ENCODE measurements at places on chromosomes 7 and 10. TPM values are rescaled to one million over a fixed set of nuclear protein-coding genes. Genes with fewer than 3 reads are reported as not detected.

DNA sequence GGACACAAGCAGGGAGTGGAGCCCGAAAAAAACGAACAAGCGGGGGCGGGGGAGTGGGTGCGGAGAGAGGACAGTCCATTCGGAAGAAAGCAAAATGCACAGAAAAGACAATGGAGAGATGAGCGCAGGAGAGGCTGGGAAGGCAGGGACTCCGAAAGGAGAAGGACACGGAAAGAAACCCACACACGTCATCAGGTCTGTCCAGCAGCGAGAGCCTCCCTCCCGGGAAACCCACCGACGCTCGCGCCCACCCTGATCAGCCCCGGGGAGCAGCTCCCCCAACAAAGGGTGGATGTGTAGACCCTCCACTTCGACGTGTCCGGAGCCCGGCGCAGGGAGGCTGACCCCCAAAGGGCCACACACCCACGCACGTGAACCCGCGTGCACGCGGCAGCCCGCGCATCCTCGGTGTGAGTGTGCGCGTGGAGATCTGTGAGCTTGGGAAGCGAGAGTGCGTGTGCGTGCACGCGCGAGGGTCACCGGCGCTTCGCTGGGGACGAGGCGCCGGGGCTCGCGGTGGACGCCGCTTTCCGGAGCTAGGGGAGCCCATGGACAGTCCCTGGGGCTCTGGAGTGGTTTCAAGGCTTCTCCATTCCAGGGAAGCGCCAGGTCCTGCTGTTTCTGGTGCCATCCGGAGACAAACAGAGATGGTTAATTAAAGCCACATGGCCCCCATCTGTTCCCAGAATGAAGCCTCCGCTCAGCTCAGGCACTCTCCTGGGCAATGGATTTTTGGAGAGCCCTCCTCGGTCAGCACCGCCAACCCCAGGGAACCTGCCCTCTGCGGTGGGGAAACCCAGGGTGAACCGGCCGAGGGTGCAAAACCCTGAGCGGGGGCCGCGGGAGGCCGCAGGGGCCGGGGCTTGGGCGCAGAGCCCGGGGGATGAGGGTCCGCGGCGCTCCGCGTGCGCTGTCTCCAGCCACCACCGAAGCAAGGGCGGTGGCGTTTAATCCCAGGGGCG lies 916 bp downstream of the LAMB1 start:
- DNase-seq: no peak

GRCh38 chr7:92633211-92633906 lies 43.2 kb upstream of the FAM133B start:
- DNase-seq: no peak

GRCh38 chr7:115054478-115055065 lies 132.7 kb downstream of the MDFIC start:
- no peak for DNase-seq

DNA sequence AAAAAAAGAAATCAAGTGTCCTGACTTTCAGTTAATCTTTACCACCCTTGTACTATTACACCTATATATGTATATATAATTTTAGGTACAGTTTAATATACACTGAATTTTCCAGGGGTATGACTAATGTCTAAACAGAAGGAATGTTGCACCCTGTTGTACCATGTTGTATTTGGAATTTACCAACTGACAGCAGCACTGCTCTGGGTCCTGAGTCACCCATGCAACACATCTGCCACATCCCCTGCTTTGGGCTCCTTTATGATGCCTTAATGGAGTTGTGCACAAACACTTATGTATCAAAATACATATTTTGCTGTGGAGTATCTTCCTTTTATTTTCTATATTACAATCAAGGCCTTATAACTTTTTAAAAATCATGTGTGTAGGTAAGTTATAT lies 21.2 kb downstream of the YAE1 start:
- DNase-seq: no peak

GRCh38 chr10:6314620-6315205 lies 112.0 kb downstream of the PFKFB3 start:
- DNase-seq: no peak

DNA sequence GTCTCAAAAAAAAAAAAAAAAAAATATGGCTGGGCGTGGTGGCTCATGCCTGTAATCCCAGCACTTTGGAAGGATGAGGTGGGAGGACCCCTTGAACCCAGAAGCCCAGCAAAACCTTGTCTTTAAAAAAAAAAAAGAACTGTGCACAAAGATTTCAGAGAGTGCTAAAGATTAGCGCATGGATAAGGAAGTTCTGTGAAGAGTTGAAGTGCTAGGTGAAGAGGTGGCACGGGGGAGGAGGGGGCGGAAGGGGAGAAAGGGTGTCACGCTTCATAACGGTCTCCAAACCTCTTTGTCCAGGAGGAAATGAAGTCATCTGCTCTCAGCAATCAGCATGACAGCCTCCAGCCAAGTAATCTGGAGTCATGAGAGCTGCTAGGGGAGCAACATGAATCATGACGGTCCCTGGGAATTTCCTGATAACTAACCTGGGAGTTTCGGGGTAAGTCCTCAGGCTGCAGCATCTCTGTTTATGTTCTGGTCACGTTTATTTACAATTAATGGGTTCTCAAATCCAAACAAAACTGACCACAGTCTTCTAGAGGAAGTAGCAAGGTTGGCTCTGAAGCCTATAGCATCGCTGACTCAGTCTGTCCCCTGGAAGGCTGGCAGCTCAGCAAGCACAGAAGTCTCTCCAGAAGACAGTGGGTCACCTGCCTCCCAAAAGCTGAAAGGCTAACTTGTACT lies 1.9 kb upstream of the PLAU start:
- peak; percentile 97 for DNase-seq

The PTTG1IP2 gene
- not detected for total RNA-seq

The ITGB8 gene
- 104 TPM for total RNA-seq

The KIAA1549 gene
- total RNA-seq: 5.8 TPM

Measured in kidney epithelial cell (primary cell).